ENCODE measurements at places on chromosomes 11 and 22.

GRCh38 chr11:88520391-88520790 is 182.9 kb upstream of the CTSC start:
- DNase-seq, result no peak

DNA sequence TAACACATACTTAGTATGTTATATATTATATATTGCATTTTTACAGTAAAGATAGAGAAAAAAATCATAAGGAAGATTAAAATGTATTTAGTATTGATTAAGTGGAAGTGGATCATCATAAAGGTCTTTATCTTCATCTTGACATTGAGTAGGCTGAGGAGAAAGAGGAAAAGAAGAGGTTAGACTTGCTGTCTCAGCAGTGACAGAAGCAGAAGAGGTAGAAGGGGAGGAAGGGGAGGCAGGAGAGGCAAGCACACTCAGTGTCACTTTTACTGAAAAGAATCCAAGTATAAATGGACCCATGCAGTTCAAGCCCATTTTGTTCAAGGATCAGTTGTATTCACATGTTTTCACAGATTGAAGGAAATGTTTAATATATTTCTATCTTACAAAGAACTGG is 69.7 kb downstream of the GAB2 start:
- no peak for DNase-seq

DNA sequence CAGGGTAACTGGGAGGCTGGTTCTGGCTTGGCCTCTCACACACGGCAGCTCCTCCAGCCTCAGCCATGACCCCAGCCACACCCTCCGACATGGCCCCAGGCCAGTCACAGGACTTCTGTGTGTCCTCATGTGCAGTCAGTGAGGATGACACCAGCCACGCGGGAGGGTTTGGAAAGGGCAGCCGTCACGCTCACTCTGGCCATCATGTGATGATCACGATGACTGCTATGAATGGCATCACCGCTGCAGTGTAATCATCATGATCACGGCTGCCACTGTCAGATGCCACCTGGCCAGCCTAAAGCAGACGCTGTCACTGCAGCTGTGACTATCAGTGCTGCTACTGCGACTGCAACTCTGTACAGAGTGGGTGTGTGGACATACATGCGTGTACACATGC is 640.9 kb downstream of the BRD1 start:
- DNase-seq, result no peak

DNA sequence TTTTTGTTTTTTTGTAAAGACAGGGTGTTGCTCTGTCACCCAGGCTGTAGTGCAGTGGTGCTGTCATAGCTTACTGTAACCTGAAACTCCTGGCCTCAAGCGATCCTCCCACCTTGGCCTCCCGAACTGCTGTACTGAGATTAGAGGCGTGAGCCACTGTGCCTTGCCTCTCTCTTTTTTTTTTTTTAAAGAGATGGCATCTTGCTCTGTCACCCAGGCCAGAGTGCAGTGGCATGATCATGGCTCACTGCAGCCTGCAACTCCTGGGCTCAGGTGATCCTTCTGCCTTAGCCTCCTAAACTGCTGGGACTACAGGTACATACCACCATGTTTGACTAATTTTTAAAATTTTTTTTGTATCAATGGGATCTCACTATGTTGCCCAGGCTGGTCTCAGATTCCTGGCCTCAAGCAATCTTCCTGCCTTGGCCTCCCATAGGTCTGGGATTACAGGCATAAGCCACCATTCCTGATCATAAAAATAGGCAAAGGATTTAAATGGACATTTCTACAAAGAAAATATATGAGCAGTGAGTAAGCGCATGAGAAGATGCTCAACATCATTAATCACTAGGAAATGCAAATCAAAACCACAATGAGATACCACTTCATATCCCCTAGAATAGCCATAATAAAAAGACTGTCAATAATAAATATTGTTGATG is 17.3 kb upstream of the CLNS1A start:
- no peak for DNase-seq

GRCh38 chr22:44116755-44117684 is 63.7 kb upstream of the PARVG start:
- DNase-seq, result no peak

GRCh38 chr11:86159581-86159891 is 85.0 kb upstream of the EED start:
- DNase-seq, result no peak

DNA sequence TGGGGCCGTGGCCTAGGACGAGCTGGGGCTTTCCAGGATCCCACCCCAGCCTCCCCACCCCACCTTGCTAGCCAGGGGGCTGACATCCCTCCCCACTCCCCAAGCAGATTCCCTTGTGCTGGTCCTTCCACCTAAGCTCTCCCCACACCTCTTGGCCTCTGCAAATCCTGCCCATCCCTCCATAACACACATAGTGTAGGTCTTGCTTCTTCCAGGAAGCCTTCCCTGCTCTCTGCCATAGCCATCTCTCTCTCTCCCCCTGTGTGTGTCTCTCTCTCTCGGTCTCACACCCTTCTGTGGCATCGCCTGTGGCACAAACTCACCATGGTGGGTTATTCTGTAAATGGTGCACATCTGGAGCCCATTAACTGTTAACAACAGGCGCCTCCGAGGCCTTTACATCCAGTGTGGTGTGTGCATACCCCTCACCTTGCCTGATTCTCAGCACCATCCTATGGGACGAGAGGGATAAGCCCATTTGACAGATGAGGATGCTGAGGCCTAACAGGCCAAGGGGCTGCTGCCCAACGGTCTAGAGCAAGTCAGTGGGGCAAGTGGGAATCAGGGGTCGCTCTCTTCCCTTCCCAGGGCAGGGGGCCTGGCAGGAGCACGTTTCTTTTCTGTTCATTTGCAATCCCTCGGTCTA is 22.2 kb upstream of the PICK1 start:
- no peak for DNase-seq

- no peak for DNase-seq
Observed at GRCh38 chr11:10893714-10894151, 35.9 kb upstream of the ZBED5 start.

GRCh38 chr22:50584106-50585096 is 1.8 kb upstream of the CHKB start:
- no peak for DNase-seq

GRCh38 chr11:66219846-66220565 is 48.4 kb upstream of the RAB1B start:
- no peak for DNase-seq

DNA sequence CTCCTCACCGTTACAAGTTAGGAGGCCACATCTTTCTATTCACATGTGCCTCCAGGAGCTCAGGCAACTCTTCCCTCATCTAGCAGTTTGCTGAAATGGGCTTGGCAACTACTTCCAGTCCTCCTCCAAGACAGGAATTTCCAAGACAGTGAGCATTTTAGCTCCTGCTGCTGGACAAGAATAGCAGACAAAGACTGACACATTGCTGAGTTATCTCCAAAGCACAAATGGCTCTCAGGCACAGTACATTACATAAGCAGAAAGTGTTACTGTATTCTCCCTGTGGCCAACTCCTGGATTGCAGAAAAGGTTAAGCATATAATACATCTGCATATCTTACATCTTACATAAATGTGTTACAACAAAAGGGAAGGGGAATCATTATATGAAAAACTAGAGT is 83.2 kb upstream of the POU2AF2 start:
- DNase-seq, result no peak

DNA sequence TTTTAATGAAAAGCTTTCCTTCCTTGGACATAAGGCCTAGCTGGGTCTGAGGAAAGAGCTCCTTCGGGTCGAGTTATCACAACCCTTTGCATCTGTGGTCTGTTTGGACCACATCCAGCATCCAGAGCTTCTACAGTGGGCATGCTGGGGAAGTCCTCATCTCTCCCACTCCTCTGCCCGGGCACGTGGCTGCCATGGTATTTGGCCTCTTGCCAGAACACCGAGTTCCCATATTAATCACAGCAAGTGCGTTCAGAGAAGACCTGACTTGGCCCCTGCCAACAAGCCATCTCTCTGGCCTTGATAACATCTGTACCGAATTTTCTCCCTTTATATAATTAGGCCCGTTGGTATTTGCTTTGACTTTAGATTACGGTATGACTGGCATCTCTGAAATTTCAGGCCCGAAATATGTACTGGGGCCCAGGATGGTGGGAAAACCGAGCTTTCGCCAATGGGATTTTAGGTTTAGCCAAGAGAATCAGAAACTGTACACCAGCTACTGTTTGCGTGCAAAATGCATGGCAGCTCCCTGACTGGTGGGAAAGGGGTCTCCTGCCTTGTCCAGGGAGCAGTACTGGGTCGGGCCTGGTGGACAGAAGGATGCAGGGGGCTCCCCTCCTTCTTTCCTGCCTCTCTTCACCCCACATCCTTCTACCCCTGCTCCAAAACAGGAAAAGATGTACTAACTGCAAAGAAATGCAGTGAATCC is 90.0 kb downstream of the MICAL2 start:
- peak; percentile 73 for DNase-seq

DNA sequence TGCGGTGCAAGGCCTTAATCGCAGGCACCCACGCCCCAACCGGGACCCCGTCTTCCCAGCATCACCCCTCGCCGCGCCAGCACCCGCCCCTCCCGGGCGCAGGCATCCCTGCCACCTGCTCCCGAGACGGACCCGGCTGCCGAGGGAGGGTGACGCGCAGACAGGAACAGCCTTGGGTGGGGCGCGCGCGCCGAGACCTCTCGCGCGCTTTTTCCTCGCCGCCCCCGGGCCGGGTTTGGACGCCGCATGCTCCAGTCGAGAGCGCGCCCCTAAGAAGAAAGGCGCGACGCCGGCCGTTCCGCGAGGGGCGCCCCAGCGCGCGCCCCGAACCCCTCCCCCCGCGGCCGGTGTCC is 504 bp downstream of the CFL1 start:
- no peak for DNase-seq

DNA sequence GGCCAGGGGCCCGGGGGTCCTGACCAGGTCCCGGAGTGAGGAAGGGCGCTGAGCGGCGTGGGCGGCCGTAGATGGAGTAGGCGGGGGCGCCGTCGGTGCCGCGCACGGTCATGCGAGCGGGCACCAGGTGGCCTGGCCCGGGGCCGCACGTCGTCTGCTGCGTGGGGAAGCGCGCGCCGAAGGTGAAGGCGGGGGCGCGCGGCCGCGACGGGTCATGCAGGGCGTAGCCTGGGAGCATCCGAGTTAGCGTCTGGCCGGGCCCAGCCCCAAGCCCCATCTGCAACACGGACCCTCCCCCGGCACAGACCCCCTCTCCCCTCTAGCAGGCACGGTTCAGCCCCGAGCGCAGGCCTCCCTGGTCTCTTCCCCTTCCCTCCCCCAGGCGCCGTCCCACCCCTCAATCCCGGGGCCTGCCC is 1.7 kb upstream of the TYMP start:
- DNase-seq, result no peak

GRCh38 chr11:65275906-65276305 is 14.1 kb downstream of the POLA2 start:
- DNase-seq, result no peak

- no peak for DNase-seq
Observed at GRCh38 chr11:102788334-102788995, 8.0 kb upstream of the MMP10 start.

GRCh38 chr11:20483931-20484330 is 96.4 kb downstream of the PRMT3 start:
- DNase-seq, result no peak

- DNase-seq, result no peak
Observed at GRCh38 chr22:50276143-50276542, 6.0 kb upstream of the MAPK11 start.

DNA sequence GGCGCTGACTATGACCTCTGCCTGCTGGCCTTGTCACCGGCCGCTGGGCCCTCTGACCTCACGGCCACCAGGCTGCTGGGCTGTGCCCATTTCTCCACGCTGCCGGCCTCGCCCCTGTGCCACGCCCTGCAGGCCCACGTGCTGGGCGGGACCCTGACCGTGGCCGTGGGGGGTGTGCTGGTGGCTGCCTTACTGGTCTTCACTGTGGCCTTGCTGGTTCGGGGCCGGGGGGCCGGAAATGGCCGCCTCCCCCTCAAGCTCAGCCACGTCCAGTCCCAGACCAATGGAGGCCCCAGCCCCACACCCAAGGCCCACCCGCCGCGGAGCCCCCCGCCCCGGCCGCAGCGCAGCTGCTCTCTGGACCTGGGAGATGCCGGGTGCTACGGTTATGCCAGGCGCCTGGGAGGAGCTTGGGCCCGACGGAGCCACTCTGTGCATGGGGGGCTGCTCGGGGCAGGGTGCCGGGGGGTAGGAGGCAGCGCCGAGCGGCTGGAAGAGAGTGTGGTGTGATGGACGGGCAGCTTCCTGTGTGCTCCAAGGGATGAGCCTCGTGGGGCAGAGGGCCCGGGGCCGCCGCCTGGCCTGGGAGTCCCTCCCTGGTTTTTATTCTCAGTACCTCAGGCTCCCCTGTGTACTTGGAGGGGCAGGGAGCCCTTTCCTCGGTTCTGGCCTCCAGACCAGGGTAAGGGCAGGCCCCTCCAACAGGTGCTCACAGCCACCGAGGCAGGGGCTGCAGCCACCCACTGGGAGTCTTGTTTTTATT is 3.0 kb downstream of the LRFN4 start:
- no peak for DNase-seq

GRCh38 chr11:13046637-13047570 is 37.8 kb downstream of the RASSF10 start:
- no peak for DNase-seq

- DNase-seq, result no peak
Observed at GRCh38 chr11:116602637-116602942, 170.2 kb downstream of the BUD13 start.

GRCh38 chr11:130511765-130512164 is 63.3 kb downstream of the ADAMTS15 start:
- DNase-seq, result no peak

DNA sequence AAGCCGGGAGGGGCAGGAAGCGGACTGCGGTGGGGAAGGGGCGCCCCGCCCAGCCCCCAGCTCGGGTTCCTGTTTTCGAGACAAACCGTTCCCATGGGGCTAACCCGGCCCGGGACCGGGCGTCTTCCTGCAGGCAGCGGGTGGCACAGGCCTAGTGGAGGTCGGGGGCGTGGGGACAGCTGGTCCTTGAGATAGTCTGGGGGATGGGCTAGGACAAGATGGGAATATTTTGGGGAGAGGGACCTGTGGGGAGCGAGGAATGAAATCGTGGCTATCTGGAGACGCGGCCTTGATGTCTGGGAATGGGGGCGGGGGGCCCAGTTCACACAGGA is 1.2 kb upstream of the RASGRP2 start:
- no peak for DNase-seq

- DNase-seq, result no peak
Observed at GRCh38 chr22:39478441-39478850, 21.6 kb downstream of the MGAT3 start.

- no peak for DNase-seq
Observed at GRCh38 chr11:8055836-8056526, 25.0 kb upstream of the TUB start.

- DNase-seq, result no peak
Observed at GRCh38 chr11:69202511-69203221, 46.9 kb downstream of the SMIM38 start.

DNA sequence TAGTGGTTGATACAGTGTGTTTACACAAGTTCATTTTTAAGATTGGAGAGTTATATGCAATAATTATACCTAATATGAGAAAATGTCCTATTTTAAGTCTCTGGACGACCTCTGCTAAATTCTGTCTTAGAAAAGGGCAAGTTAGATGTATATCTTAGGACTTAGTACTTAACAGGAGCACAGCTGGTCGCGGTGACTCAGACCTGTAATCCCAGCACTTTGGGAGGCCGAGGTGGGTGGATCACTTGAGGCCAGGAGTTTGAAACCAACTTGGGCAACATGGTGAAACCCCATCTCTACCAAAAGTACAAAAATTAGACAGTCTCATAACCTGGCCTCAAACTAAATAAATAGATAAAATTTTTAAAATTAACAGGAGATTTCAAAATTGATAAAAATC is 27.2 kb downstream of the BSX start:
- DNase-seq, result no peak
